HFFc6 (cell line): ENCODE measurements at places on chromosomes 2 and 18.

GRCh38 chr2:180776921-180777320 lies 203.5 kb upstream of the UBE2E3 start:
- peak; percentile 4 for DNase-seq

GRCh38 chr2:111157071-111157661 lies 36.5 kb downstream of the BCL2L11 start:
- DNase-seq: no peak

- no peak for DNase-seq
Measured at GRCh38 chr2:138831154-138831553, 51.0 kb upstream of the NXPH2 start.

DNA sequence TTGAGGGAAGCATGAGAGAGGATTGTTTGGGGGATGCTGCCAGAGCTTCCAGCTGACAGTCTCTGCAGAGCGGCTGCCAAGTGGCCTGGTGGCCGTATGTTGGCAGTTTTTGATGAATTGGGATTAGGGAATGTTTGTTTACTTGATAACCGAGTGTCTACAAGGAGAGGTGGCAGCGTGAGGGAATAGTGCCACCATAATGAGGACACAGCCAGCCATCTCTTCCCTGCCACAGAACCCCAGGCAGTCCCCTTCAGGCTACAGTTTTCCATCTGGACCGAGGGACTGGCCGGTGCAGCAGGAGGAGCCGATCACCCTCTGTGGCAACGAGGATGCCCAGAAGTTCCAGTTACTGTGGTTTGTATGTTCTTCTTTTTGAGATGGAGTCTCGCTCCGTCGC lies 55.2 kb downstream of the TRAPPC12 start:
- no peak for DNase-seq

DNA sequence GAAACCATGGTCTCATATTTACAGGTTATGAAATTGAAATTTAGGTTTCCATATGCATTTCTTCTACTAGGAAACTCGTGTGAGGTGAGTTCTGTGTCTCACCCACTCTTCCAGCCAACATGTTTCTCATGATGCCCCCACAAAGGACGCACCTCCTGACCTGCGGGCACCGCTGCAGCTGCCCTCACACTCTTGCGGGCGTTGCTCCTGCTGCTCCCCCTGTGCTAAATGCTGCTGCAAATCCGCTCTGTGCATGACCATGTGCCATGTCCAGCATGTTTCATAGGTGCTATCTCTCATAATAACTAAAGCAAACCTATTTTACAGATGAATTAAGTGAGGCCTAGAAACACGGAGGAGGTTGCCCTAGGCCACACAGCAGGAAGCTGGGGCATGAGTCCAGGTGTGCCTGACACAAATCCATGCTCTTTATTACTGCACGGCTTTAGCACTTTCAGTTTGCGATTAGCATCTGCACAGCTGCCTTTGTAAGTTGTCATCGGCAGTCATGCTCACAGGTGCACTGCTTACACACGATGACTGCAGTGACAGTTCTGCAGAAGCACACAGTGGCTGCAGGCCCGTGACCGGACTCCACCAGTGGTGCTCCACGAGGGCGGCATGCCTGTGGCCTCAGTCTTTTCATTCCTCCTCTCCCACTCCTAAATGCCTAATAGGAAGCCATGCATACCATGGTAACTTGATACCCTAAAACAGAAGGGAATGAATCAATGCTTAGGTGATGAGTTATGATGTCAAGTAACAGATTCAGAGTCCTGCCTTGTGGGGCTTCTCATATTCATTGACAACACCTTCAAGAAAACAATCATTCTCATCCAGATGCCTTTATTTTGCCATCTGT lies 14.9 kb upstream of the GALR1 start:
- no peak for DNase-seq

GRCh38 chr18:13574355-13574754 lies 152.0 kb downstream of the FAM210A start:
- DNase-seq: no peak

DNA sequence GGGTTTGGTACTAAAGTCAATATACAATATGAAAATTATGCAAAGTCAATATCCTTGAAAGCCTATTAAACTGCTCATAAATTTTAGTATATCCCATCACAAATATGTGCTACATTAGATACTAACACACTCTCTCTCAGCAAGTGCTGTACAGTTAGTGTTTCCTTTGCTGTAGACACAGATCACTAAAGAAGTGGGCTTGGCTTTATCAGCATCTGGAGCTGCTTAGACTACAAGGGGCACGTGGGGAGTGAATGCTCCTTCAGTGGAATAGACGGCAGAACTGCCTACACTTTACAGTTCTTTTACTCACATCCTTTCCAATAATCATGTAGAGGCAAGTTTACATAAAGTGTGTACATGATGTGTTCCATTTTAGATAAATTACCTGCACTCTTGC lies 26.0 kb upstream of the EFEMP1 start:
- no peak for DNase-seq

- DNase-seq: no peak
Measured at GRCh38 chr2:175227393-175227792, 45.9 kb upstream of the ATP5MC3 start.

DNA sequence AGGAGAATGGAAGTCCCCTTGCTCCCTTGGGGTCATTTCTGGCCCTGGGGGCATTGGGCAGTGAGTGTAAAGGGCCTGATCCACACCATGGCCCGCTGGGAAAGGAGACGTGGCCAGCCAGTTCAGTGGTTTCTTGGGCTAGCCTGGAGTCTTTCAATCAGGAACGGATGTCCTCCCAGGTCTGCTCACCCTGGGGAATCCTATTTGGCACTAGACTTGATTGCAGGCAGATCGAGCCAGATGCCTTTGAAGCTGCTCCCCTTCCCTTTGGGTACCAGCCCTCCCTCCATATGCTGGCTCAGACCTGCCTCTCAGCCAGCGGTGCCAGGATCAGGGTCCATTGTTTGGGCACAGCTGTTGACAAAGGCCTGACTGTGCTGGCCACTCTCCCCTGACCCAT lies 11.0 kb downstream of the FBLN7 start:
- no peak for DNase-seq

DNA sequence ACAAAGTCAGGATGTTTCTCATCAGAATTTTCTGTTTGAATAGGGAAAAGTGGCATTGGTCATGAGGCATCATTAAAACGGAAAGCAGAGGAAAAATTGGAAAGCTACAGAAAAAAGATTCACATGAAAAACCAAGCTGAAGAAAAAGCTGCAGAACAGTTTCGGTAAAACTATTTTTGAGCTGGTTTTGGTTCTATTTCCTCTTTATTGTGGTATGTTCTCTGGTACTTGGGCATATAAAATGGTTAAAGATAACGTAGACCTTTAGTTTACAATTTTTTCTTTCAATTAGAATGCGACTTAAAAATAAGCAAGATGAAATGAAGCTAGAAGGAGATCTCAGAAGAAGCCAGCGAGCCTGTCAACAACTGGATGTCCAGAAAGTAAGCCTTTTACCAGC lies 7.6 kb downstream of the GPATCH11 start:
- no peak for DNase-seq

DNA sequence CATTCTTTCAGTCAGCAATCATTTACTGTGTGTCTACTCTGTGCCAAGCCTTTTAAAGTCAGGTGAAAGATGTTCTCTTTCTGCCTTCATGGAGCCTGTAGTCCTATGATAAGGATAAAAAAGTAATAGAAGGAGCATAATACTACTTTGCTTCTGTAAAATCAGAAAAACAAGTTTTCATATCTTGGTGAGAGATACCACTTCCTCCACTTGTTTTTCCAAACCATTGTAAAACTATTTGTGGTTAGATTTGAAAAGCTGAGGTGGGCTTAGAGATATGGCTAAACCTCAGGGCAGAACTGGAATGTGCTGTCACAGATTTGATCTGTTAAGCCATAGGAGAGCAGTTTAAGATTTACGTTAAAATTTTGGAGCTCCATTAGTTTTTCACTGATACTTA lies 104.7 kb upstream of the FAM117B start:
- no peak for DNase-seq

- no peak for DNase-seq
Measured at GRCh38 chr2:136127356-136127755, 9.4 kb upstream of the CXCR4 start.

DNA sequence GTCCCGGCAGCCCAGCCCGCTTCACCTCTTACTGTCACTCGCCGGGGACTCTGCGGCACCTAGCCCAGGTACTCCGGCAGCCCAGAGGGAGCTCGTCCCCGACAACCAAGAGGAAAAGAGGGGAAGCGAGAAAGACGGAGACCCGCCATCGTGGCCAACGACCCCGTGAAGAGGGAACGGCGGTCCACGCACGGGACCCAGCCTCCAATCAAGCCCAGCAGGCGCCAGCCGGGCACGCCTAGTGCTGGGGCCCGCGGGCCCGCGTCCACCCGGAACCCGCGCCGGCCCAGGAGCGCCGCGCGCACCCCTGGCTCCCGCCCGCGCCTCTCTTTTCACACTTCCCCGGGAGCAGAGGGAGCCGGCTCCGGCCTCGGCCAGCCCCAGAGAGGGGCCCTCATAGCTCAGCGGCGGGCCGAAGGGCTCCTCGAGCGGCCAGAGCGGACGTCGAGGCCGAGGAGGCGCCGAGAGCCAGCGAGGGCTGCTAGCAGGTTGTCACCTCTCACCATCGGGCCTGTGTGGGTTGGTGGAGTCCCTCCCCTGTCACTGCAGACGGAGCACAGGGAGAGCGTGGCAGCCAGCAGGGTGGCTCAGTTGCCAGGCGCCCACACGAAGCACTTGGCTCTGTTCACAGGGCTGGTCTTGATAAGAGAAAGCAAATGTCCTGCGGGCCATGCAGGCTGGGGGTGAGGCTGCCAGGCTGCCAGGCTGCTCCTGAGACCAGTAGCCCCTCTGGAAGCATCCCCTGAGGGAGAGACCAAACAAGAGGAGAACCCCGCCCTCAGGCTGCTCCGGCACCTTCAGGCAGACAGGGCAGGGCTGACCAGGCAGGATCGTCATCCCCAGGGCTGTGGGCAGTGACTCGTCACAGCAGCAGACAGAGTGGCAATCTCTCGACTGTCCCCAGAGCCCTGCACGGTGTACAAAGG lies 36.9 kb upstream of the KLF11 start:
- peak; percentile 27 for DNase-seq

DNA sequence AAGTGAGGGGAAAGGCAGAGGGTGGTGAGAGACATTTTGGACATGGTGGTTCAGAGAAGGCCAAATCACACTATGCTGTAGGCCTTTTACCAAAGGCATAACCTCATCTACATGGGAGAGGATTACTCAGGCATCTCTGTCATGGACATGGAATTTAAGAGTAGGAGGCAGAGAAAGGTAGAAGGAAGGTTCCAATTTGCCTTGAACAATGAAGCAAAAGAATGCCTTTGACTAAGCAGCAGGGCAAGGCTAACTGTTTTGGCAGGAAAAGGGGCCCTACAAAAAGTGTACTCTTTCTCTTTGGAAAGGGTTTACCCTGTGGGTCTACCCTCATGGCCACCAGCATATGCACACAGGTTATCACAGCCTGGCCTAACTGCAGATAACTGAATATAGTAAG lies 45.6 kb upstream of the RNU4ATAC start:
- DNase-seq: peak; percentile 63

DNA sequence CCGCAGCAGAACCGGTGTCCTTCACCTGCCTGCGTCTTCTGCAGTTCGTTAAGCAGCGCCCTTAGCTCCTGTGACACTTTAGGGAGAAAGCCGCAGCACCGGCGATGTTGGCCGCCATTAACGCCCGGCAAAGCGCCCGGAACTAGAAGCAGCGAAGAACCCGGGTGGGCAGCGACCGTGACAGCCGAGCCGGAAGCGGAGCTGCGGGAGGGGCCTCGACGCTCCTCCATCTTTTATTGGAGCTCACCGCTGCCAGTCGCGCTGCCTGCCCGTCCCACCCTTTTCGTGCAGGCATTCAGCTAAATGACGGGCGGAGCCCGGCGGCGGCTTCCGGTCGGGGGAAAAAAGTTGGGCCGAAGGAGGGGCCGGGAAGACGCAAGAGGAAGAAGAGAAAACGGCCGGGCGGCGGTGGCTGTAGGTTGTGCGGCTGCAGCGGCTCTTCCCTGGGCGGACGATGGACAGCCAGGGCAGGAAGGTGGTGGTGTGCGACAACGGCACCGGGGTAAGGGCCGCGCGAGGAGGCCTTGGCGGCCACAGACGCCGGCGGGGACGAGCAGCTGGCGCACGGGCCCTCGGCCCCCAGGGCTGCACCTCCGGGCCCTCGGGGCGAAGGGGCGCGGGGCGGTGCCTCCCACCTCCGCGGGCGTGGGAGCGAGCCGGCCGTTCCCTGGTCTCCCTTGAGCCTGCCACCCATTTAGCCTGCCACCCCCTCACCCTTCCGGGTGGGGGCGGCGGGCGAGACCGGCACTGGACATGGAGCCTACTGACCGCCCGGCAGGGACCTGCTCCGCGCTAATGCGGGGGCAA lies at the start of gene ACTR2:
TSS of gene ACTR2 (plus strand) at position 376 of the 807 bp plus-strand sequence. CDS start at position 455, 79 bp downstream.
- DNase-seq: peak; percentile 97

DNA sequence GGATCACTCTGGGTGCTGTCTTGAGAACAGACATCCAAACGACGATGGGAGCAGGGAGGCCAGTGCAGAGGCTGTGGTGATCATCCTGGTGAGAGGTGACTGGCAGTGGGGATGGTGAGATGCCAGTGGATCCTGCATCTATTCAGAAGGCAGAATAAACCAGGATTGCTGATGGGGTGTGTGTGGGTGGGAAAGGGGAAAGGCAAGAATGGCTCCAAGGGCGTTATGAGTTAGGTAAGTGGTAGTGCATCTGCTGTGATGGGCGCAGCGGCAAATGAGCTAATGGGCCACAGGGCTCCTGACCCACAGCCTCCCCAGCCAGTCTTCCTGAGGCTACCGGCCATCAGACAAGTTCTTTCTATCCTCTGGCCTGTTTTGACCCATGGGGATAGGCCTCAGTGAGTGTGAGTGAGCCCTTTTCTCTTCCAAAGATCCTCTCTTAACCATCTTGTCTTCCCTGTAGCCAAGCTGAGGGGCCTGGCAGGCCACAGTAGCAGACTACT lies 29.6 kb downstream of the SERTAD2 start:
- DNase-seq: no peak

DNA sequence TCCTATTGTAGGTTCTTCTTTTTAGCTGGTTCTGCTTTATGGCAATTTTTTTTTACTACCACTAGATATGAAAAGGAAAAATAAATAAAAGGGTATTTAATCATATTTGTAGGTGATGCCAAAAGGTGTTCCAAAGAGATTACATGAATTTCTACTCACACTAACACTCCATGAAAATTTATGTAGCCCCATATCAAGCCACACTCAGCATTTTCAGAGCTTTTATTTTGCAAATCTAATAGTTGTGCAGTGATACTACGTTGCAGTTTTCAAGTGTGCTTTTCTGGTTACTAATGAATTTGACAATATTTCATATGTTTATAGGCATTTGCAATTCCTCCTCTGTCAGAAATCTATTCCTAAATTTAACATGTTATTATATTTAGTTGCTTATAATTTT lies 363.9 kb upstream of the TMEFF2 start:
- no peak for DNase-seq

GRCh38 chr2:229733611-229734245 lies 19.4 kb upstream of the DNER start:
- DNase-seq: peak; percentile 11

- DNase-seq: peak; percentile 87
Measured at GRCh38 chr2:215843579-215843978, 169.8 kb downstream of the MREG start.

DNA sequence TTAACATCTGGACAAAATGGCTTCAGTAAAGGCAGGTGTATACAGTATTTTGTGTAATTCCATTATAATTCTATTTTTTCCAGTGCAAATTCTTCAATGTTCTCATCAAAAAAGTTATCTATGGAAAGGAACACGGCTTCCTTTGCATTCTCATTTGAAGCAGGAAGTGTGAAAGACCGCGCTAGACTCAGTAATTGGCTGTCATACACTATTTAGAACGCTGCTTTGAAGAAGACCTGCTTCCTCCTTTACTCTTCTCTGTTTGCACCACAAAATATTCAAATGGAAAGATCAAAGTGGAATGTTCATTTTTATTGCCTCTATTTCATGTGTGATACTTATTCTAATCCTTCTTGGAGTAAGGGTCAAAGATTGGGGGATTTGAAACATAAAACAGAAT lies 883.7 kb downstream of the TSN start:
- DNase-seq: no peak
